ENCODE measurements at places on chromosomes 12 and 14.

DNA sequence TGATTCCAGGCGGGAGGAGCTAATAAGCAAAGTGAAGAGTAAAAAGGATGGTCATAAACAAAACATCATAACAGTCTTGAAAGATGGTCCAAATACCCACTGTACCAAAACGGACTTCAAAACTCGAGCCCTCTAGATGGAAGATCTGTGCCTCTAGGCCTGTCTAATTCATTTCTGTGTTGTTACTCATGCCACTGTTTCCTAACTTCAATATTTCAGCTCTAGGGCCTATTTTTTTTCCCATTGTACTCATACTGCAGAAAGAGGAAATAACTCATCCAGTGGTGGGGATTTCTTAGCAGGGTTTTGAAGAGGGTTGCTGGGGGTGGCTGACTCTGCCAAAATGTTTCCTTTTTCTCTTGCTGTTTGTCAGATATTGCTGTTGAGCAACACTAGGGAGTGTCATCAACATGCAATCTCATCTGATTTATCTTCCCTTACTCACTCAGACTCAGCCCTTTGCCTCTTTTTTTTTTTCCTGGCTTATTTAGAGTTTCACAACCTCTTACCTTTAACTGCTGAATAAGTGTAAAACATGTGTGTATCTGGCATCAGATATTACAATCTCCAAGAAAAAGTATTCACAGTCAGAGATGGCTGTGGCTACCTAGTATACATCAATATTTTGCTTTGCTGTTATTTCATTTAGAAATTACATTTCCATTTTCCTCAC lies 189.6 kb downstream of the DUSP6 start:
- no peak for DNase-seq

DNA sequence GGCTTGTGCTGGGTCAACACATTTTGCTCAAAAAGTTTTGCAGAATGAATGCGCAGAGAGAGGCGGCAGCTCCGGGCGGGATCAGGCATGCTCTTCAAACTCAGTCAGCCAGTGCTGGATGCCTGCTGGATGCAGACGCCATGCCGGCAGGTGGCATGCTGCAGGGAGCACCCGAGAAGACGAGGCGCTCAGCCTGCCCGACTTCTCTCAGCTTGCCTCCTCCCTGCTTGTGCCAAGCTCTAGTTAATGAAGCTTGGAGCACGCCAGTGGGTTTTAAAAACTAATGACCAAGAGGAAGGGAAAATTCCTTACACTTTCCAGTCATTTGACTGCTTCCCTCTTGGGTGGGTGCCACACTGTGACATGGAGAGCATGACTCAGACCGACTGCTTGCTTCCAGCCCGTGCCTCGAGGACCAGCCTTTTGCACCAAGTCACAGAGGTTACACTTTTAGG lies 39.8 kb downstream of the SLC24A4 start:
- DNase-seq = no peak

DNA sequence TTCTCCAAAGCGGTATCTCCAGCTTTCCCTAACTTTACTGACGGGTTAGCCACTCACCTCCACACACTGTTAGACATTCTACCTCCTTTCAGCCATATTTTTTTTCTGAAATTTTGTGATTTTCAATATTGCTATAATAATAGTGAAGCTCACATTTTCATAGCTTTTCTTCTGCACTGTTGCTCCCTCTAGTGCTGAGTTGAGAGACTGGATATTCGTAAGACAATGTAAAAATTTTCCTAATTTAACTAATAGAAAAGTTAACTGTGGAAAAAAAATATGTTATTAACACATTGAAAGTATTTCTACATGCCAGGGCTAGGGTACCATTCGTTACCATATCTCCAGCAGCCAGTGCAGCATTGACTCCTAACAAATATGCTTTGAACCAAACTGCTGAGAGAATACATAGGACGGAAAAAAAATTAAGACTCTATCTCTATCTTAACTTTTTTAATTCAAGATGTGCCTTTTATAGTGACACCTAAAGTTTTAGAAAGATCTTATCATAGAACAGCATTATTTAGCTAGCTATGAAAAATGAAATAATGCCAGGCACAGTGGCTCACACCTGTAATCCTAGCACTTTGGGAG lies 48.7 kb upstream of the ABCC9 start:
- DNase-seq = no peak

- no peak for DNase-seq
Measured at GRCh38 chr12:11949738-11950411, 120.9 kb upstream of the BCL2L14 start.

- no peak for DNase-seq
Measured at GRCh38 chr12:82930301-82930700, 243.6 kb downstream of the TMTC2 start.

DNA sequence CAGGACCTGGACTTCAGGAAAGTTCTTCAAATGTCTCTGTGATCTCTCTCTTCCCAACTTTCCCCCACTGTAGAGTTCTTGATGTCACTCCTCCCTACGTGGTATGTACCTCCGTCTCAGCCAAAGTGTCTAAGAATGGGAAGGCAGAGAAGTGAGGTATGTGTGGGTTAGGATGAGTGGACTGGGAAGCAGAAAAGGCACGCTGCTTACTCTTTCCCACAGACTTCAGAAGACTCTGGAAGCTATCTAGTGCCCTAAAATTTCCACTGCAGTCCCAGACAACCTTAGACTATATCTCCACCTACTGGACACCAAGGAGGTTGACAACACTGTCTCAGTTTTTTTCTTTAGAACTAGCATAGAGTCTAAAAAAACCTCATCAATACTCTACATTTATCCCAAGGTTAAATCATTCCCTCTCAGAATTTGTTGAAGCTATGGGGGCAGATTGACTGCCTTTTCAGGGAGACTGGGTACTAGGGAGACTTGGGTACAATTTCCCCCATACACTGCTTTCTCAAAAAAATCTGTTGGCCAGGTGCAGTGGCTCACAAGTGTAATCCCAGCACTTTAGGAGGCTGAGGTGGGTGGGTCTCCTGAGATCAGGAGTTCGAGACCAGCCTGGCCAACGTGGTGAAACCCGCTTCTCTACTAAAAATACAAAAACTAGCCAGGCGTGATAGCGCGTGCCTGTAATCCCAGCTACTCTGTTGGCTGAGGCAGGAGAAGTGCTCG lies 20.6 kb upstream of the ITGA5 start:
- DNase-seq = no peak

DNA sequence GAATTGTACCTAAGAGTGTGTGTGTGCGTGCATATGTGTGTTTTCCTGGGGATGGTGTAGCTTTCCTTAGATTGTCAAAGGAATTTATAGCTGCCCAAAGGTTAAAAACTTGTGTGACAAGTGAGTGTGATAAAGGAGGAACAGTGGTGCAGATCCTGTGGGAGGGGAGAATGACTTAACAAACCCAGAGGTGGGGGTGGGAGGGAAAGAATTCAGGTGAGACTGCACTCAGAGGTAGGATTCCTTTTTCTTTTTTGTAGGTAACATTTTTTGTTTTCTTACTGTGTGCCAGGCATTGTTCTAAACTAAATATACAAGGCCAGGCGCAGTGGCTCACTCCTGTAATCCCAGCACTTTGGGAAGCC lies 45.3 kb upstream of the SINHCAF start:
- no peak for DNase-seq

DNA sequence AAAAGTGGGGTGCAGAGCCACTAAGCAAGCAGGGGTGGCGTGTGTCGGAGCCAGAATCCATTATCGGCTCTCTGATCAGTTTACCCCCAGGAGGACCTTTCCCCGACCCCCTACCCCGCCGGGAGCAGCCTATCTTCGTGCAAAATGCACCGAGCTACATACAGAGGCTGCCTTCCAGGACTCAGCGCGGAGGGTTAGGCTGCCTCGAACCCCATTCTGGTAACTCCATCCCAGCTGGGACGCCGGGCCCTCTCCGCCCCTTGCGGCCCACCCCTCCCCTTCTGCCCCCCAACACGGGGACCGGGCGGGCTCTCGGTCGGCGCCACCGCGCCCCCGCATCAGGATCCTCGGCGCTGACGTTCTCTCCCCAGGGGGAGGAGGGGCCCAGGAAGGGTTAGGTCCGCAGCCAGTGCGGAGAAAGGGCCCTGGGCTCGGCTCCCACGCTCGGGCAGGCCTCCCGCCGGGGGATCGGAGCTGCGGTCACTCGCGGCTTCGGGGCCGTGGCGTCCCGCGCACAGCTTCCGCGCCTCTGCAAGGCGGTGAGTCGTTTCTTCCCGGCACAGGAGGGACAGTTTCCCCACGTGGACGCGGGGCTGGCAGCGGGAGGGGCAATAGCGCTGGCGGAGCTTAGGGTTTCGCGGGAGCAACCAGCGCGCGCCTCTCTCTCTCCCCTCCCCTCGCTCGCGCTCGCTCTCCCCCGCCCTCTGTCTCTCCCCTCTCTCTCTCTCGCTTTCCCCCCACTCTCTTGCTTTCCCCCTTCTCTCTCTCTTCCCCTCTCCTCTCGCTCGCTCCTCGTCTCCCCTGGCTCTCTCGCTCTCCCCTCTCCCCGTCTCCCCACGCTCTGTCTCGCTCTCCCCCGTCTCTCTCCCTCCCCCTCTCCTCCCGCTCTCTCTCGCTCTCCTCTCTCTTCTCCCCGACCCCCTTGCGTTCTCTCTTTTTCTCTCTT lies 12.5 kb upstream of the MAP3K9 start:
- DNase-seq = no peak

DNA sequence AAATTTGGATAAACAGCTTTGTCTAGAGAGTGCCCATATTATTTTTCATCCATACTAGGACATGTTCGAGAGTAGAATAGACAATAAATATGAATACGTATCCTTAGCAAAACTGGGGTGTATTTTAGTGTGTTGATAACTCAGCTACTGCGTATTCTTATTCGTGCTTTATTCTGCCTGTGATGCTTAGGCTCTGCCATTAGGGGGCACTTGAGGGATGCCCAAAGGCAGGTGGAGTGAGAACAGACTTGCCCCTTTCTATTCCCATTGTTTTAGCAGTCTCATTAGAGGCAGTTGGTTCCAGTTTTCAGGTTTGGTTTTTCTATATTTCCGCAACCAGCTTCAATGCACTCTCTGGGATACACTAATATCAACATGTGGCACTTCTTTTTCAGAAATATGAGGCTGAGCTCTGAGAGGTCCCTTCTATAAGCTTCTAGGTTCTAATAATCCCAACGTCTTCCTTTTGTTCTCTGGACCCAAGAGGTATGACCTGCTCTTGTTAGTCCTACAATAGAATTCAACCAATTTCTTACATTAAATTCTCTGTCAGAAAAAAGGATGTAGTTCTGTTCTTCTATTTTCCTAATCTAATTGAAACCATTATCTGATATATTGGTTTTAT lies 985.7 kb upstream of the FBXO33 start:
- no peak for DNase-seq

GRCh38 chr12:116448165-116448739 lies 110.9 kb upstream of the MAP1LC3B2 start:
- DNase-seq = no peak

DNA sequence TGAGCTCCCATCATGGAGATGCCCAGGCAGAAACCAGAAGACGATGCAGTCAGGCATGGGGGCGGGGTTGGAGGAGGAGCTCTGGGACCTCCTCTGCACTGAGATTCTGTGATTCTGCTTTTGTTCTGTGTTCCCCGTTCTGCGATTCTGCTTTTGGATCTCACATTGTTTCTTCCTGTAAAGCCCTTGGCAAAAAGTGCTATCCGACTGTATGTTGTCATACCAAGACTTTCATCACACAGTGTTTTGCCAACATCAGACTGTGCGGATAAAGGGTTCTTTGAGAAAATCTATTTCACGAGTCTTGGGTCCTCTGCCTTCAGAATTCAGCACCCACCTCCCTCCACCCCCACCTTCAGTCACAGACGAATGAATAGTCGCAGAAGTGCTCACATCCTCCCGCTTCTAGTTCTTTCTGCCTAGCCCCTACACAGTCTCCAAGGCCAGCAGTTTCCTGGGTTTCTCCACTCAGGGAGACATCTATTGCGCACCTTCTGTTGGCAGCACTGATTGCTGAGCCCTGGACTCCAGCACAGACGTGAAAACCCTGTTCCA lies 24.7 kb upstream of the PWP1 start:
- DNase-seq = no peak

DNA sequence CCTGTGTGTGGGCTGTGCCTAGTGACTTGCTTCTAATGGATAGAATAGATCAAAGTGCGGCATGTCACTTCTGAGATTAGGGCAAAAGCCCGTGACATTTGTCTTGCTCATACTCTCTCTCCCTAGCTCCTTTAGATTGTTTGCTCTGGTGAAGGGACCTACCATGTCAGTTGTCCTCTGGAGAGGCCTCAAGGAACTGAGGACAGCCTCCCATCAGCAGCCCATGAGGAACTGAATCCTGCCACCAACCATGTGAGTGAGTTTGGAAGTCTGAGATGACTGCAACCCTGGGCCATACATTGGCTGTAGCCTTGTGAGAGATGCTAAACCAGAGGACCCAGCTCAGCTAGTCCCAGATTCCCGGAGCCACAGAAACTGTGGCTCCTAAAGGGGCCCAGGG lies 101.6 kb upstream of the ESRRB start:
- DNase-seq = no peak

DNA sequence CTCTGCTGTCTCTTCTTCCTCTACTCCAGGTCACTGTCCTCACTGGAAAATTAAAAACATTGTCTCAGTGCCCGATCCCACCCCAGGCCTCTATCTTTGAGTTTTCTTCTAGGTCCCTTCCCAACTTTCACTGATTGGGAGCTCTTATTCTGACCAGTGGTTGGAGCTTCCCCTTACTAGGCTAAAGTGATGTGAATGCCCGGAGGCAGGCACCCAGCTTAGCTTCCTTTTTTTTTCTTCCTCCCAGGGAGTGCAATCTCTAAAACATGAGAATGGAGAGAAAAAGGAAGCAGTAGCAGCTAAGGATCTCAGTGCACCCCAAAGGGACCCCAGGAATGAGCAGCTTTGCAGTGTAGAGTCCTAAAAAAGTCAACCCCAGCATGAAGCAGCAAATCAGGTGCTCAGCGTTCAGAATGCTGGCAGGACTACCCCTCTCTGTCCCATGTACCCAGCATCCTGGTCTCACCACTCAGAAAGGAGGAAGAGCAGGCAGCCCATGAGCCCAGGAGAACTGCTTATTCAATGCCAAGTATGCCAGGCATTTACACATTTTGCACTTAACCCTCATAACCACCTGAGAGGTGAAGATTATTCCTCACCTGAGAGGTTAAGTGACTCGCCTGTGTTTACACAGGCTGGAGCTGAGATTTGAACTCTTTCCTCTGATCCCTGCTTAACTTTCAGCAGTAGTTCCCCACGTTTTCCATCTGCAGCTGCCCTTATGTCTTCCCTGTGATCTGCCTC lies 146.2 kb upstream of the PWP1 start:
- DNase-seq = no peak

Measured in cortex of kidney (tissue), 1 donor.